T-helper 2 cell treated with Interferon-gamma antibody and Interleukin-4, amounts not matched to agents 5 μg/mL and 100 μg/mL, for 36 hours (primary cell): ENCODE measurements at places on chromosomes 2 and 18.
A peak's percentile ranks its signal among the peaks of the same experiment; 100 is the strongest.

DNA sequence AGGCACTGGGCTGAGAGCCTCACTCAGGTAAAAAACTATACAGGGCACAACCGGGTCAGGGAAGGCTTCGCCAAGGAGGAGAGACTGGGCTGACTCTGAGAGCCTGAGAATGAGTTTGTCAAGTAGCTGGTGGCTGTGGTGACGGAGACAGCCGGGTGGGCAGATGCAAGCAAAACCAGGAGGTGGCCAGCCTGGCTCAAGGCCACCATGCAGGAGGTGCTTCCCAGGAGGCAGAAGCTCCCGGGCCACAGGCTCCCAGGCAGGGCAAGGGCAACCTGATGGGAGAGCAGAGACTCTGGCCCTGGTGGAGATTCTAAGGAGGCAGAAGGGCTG, 2.9 kb upstream of the INHBB start:
- no peak for DNase-seq

DNA sequence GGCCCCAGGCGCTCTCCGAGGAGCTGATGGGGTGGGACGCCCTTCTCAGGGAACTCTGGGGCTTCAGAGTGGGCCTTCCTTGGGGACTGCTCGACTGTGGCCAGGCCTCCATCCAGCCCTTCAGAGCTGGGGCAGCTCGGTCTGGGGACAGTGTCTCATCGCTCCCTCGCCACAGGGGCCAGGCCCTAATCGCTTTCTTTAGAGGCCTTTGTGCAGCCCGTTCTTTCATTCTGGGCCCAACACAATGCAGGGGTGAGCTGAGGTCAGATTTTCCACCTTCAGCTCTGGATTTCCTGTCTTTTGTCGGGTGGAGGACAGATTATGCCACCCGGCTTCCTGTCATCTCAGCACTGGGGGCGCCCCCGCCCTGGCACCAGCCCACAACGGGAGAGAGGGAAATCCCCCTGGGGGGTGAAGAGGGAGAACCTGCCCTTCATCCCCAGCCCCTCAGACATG, 25.2 kb downstream of the MYCN start:
- peak; percentile 42 for DNase-seq

GRCh38 chr2:240591226-240591625, 4.7 kb downstream of the CAPN10 start:
- DNase-seq, result no peak

GRCh38 chr2:189951791-189952535, 110.6 kb downstream of the MSTN start:
- no peak for DNase-seq

DNA sequence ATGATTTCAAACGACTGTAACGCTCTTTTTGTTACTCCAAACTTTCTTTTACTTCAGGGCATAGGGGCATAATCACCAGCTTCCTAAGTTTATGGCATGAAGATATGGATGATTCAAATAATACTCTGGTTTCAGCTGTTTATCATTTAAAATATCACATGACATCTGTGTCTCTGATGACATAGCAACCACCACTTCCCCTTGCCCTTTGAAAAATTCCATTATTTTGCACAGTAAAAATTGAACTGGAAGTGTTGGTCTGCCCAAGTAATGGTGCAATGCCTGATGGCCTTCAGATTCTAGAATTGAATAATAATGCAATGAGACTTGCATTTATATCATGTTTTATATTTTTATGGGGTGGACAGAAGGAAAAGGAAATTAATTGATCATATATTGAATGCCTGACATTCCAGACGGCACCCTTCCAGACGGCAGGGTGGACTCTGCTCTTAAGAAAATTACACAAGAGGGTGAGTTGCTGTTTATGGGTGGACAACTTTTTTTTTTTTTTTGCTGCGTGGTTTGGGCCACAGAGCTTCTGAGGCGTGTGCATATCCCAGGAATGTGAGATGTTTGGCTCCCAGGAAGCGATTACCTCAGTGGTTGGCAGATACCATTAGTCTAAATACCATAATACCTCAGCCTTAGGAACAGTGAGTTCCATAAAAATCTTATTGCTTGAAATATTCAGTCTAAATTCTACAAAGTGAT, 101.7 kb upstream of the ZNF521 start:
- DNase-seq, result no peak

DNA sequence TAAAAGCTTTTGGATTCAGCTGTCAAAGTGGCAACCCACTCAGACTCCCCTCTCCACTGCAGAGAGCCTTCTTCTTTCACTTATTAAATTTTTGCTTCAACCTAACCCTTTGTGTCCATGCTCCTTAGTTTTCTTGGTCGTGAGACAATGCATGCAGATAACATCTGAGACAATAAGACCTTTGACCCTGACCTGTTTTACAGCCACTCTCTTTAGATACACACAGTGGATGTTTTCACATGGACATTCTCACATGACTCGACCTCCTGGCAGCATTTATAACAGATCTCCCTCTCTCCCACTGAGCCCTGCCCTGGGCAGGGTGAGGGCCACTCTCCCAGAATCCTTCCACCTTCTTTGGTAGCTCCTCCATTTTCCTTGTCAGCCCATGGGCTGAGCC, 30.4 kb upstream of the IL36G start:
- DNase-seq, result no peak

DNA sequence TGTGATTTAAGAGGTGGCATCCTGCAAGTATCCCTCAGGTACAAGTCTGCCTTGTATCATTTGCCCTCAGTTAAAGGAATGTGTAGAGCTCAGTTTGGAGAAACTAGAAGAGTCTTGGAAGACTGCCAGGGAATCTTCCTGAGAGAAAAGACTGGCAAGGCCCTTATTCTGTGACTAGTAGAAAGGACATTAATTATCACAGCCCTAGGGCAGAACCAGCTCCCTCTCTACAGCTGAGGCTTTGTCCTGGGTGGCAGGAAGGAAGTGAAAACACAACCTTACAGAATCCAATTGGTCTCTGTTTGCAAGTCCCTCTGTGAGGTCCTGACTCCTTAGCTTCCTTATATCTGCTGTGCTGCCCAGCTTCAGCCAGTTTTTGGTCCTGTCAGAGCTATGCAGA, 385.9 kb upstream of the CYRIA start:
- DNase-seq, result no peak

DNA sequence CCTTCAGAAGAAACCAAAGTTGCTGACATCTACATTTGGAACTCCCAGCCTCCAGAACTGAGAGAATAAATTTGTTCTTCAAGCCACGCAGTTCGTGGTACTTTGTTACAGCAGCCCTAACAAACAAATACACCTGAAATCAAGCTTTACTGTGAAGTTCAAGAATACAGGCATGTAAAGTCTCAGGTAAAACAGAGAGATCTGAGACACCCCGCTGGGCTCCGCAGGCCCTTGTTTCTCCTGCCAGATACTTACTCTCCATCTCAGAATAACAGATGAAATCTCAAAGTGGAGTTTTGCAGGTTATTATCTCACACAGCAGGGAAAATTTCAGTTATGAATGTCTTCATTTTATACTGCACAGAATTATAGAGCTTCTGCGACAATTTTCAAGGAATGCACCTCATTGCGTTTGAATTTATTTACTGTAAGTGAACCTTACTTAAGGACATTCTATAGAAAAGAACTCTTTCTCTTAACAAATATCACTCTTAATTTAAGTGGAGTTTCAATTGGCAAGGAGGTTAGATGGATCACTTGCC, 492.4 kb upstream of the LRATD1 start:
- DNase-seq, result no peak

- no peak for DNase-seq
These were observed 9.6 kb downstream of the MARCHF4 start for GRCh38 chr2:216362730-216363129.

GRCh38 chr18:78974115-78974761, 5.4 kb upstream of the SALL3 start:
- no peak for DNase-seq

DNA sequence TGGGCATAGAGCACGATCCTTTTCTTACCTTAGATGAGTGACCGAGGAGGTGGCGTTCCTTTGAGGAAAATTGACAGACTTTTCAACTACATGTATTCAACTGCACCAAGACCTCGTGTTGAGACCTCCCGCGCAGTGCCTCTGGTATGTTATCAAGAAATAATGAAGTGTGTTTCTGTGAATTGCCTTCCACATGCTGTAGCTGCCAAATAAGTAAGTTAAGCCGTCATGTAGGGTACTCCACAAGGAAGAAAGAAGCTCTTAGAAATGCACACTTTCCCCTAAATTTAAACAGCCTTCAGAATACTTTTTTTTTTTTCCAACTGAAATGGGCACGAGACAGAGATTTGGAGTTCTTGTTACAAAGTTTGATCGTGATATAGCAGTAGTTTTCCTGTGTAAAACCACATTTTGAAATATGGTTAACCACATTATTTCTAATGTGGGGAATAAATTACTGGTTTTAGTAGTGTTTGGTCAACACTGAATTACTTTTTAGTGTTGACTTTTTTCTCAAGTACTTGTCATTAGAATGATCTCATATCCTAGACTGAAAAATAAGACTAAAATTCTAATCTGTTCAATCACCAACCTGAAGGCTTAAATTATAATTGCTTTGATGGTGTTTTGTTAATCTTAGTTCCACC, 30.5 kb downstream of the PDK1 start:
- DNase-seq, result no peak

DNA sequence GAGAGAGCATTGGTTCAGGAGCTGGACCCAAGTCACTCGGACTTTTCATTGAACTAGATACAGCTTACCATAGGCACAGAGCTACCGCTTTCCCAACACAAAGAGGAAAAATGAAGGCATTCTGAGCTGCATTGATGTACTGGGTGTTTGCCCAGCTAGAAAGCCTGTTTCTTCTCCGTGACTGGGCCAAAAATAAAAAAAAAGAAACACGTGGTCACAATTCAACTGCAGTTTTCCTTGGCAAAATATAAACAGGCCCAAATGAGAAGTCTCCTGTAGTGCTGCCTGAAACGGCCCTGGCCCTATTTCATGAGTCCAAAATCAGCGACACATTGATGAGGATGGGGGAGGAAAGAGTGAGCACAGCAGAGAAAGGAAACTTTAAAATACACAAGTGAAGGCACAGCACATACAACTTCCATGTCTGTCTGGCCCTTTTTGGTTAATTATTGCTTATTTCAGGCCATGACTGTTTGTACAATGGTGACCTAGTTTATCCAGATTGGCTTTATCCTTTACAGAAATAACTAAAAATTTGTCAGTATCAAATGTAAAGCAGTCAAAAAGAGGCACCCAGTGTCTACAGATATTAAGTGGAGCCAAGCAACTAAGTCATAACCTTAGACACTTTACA, 179.7 kb downstream of the ICOS start:
- DNase-seq, result no peak

GRCh38 chr2:179344280-179344964, 79.8 kb upstream of the SESTD1 start:
- DNase-seq, result no peak
